ENCODE measurements at places on chromosomes 7 and 10.

DNA sequence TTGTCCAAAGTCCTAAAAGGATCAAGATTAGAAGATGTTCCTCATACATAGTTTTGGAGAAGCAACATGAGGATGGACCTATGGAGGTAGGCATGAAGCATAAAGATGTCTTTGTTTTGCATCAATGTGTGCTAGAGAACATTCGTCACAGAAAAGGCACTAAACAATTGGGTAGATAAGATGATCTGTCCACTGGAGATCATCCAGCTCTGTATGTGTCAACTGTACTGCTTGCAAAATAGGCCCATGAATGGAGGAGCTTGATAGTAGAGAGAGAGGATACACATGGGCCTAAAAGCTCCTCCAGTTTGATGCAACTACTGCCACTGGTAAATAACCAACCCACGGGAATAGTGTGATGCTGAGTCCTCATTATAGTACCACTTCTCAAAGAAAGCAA is 286.4 kb upstream of the HGF start:
- no peak for DNase-seq

DNA sequence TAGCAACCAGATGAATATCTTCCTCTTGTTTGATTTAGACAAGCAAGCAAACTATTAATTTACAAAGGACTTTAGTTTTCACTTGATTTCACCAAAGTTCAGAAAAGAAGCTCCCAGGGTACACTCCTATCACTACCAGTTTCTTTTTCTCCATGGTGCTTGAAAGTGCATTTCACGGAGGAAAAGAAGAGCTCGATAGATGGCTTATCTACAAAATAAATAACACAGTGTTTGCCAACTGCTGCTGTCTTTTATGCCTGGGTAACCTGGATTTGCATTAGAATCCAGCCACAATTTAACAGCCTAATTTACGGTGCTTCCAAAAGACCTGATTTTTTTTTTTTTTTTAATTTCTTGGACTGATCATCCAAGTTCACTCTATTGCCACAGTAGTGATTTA is 275.7 kb downstream of the GPR37 start:
- no peak for DNase-seq

DNA sequence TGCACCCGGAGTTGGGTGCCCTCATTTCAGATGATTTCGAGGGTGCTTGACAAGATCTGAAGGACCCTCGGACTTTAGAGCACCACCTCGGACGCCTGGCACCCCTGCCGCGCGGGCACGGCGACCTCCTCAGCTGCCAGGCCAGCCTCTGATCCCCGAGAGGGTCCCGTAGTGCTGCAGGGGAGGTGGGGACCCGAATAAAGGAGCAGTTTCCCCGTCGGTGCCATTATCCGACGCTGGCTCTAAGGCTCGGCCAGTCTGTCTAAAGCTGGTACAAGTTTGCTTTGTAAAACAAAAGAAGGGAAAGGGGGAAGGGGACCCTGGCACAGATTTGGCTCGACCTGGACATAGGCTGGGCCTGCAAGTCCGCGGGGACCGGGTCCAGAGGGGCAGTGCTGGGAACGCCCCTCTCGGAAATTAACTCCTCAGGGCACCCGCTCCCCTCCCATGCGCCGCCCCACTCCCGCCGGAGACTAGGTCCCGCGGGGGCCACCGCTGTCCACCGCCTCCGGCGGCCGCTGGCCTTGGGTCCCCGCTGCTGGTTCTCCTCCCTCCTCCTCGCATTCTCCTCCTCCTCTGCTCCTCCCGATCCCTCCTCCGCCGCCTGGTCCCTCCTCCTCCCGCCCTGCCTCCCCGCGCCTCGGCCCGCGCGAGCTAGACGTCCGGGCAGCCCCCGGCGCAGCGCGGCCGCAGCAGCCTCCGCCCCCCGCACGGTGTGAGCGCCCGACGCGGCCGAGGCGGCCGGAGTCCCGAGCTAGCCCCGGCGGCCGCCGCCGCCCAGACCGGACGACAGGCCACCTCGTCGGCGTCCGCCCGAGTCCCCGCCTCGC is at the start of gene EGFR:
TSS of gene EGFR (plus strand) at position 657 of the 830 bp plus-strand sequence. CDS start 261 bp downstream, outside the sequence.
- DNase-seq: no peak

GRCh38 chr7:79157281-79157680 is 296.2 kb downstream of the MAGI2 start:
- DNase-seq: no peak

DNA sequence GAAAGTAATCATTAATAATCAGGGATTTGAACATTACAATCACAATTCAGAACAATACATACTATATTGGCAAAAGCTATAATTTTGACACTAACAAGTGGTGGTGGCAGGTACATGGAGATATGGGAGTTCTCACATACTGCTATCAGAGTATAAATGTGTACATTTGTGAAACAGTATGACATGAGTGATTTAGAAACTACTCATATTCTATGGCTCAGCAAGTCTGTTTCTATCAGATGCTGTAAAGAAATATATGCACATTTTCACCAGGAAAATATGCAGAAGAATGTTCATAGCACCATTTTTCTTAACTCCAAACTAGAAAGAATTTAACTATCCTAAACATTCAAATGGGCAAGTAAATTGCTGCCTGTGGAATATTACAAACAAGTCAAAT is 620.0 kb downstream of the SH2D4B start:
- DNase-seq: no peak

GRCh38 chr10:102802920-102803534 is 34.2 kb downstream of the CYP17A1 start:
- DNase-seq: no peak

DNA sequence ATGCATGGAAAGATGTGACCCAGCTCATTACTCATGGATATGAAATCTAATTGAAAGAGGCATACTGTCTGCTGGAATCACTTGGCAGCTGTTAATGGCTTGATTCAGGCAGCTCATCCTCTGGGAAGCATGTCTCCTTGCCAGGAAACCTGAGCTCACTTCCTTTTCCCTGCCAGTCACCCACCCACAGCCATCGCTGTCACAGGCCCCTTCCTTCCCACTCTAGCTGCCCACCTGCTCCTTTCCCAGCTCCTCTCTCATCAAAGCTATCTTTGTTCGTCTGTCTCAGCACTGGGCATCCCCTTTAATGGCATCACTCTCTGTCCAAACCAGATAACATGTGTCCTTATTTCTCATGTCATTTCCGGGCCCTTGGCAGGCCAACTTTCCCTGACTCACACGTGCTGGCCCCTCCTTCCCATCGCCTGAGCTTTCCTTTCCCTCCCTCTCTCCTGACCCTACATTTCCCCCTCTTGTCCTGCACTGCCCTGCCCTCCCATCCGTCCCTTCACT is 721.9 kb downstream of the TNS3 start:
- DNase-seq: no peak

DNA sequence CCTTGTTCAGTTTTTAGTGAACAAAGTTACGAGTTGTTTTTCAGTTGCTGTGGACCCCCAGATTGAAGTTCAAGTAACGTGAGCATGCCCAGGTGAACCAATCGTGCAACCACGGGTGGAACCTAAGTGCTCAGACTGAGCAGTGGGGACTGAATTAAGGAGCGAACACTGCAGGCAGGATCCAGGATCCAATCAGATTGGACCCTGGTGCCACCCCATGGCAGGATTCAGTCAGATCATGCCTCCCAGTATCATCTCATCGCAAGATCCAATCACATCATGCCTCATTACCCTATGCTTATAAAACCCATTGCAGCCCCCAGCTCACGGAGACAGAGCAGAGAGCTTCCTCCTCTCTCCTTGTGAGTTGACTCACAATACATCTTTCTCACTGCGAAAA is 80.9 kb downstream of the PFKFB3 start:
- DNase-seq: no peak

- no peak for DNase-seq
Measured at GRCh38 chr7:39811161-39811614, 138.9 kb upstream of the CDK13 start.
